ENCODE measurements at places on chromosomes 1 and 21. TPM values are rescaled to one million over a fixed set of nuclear protein-coding genes. Genes with fewer than 3 reads are reported as not detected.

FNBP1L gene
- total RNA-seq: 22.6 TPM

OR10J1 gene
- total RNA-seq: not detected

HUNK gene
- total RNA-seq: 1.3 TPM

LCE2C gene
- not detected for total RNA-seq

DNA sequence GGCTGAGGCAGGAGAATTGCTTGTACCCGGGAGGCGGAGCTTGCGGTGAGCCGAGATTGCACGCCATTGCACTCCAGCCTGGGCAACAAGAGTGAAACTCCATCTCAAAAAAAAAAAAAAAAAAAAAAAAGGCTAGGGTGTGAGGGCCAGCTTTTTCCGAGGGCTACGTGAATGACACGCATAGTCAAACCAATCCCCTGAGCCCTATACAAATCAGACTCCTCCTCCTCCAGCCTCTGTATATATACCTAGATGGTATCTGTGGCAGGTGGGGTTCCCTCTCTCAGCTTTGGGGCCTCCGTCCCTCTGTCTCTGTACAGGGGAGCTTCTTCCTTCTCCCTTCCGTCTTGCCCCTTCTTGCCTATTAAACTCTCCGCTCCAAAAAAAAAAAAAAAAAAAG is 6.7 kb downstream of the S100A16 start:
- DNase-seq: no peak

- no peak for DNase-seq
These were observed 167.4 kb upstream of the COL11A1 start for GRCh38 chr1:103275725-103276124.

DNA sequence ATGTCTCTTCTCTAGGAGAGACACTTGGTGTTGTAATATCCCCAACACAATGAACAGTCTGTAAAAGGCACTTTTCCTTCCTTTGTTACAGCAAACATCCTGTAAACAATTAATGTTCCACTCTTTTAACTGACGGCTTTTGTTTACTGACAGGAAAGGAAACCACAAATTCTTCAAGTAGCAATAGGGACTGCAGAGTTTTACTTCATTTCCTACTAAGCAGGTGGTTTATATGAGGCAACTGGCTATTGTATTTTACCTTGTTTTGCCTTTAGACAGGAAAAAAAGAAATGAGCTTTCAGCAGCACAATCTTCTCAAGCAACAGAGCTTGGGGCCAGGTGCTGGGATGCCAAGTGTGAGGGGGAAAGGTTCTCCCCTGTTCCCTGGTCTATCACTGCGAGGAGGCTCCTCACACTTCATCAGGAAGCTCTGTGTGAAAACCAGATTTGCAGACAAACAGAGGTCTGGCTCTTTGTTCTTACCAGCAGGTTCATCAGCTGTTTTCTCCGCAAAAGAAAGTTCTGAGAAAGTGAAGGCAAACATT is 51.2 kb downstream of the SIPA1L2 start:
- no peak for DNase-seq

DNA sequence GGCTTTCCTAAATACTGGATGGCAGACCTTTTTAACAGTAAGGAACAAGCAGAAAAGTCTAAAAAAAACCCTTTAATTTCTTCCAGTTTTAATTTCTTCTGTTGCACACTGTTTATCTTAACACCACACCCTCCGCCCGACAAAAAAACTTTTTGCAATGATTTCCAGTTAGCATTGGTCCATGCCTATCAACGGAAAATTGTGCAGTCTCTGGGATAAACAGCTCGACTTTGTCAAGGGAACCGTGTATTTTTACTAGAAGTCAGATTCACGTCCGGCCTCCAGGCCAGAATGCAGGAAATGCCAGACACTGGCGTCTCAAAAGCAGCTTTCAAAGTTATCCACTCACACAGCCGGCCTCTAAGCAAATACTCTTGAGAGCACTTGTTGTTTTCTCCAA is 378 bp upstream of the NUP210L start:
- DNase-seq: peak; percentile 41

DNA sequence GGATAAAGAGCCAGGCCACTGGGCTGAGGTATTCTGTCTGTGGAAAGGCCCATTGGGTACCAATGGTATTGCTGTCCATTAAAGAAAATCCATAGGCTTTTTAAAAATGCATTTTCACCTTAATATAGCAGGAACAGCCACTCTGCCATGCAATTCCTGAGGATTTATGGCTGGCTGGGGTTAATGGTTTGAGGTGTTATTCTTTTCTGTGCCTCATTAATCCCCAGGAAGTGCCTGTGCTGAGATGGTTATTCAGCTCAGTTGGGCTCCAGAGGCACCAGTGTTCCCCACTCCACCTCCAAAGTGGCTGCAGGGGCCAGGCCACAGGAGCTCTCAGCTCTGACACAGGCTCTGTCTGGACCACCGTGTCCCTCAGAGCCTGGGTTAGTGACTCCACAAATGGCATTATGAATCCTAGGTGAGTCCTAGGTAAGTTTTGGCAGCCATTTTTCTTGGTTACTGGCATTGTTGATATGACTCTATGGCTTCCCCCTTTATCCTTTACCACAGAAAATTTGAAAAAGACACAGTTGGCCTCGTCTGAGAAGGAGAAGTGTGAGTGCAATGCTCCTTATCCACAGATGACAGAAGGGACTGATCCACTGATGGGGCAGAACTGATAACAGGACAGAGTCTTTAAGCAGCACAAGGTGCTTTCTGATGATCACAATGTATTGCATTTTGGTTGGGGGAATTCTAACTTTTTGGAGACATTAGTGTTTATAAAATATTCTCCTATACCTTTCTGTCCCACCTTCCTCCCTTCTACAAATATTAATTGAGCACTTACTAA is 2.2 kb upstream of the PAPPA2 start:
- no peak for DNase-seq

GRCh38 chr1:205248793-205249601 is 21.3 kb downstream of the TMCC2 start:
- no peak for DNase-seq
